Stimulated activated CD4-positive, alpha-beta T cell treated with anti-CD3 and anti-CD28 coated beads, TNF-alpha, amount 100 ng/mL, for 1 hour (primary cell): ENCODE measurements at places on chromosomes 6 and 20.

GRCh38 chr6:52499681-52500236 is 77.1 kb downstream of the TRAM2 start:
- DNase-seq = no peak

- no peak for DNase-seq
Measured at GRCh38 chr20:18672834-18673233, 85.0 kb downstream of the DTD1 start.

DNA sequence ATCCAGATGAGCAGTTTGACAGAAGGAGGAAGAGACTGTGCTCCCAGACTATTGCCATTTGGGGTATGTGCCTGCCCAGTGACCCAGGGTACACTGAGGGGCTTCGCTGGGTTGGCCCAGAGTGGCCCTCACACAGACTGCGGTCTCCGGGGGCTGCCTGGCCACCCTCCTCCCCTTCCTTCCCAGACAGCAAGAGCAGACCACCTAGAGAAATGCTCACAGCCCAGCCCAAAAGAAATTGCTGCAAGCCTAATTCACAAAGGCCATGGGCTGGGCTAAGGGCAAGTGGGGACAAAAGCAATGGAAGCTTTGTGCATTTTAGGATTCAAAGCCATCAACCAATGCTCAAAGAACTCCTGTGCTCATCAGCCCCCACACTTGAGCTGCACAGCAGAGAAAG is 277.6 kb downstream of the CDC5L start:
- no peak for DNase-seq

DNA sequence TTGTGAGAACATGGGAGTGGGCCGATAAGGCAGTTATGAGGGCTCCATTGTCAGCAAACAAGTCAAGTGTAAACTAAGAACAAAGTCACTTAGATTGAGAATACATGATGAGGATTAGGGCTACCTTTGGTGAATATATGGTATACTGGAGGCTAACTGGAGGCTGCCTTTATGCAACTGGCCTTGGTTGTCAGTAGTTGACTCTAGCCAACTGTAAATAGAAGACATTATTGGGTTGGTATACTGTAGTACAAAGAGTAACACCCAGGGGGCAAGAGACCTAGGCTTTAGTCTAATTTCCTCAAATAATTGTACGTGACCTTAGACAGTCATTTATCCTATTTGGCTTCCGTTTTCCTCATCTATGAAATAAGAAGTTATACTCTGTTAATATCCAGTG is 235.2 kb downstream of the ARID1B start:
- DNase-seq = no peak

GRCh38 chr6:158037021-158037420 is 55.4 kb downstream of the SYNJ2 start:
- DNase-seq = no peak

GRCh38 chr6:31075528-31075927 is 36.8 kb downstream of the C6orf15 start:
- no peak for DNase-seq

DNA sequence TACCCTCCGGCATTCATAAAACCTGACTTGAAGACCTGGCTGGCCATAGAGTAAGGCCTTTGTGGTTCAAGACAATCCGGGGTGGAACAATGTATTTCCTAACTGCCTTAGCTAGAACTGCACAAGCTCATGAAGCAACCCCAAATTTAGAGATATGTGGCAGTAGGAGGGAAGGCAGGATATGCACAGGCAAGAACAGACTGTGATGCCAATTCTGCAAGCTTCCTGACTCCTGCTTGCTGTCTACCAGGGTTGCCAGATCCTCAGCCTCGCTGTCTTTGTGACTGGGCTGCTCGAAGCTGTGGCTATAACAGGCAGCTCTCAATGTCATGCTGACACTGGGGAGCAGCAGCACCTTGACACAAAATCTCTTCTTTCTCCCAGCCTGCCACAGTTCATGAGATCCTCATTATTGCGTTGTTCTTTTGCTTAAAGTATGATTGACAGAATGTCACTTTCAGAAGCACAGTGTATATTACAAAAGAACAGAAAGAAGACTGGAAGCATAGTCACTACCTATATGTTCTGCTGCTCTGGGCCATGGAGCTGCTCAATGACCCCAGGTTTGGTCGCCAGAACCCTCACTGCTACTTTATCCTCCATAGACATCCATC is 18.3 kb upstream of the SHLD1 start:
- DNase-seq = no peak
